Activated CD4-positive, alpha-beta T cell treated with anti-CD3 and anti-CD28 coated beads, Interleukin-2, amount 50 U/mL, for 1 hour (primary cell): ENCODE measurements at places on chromosomes 7 and 10.

GRCh38 chr7:108623220-108623619, 53.5 kb downstream of the DNAJB9 start:
- no peak for DNase-seq

DNA sequence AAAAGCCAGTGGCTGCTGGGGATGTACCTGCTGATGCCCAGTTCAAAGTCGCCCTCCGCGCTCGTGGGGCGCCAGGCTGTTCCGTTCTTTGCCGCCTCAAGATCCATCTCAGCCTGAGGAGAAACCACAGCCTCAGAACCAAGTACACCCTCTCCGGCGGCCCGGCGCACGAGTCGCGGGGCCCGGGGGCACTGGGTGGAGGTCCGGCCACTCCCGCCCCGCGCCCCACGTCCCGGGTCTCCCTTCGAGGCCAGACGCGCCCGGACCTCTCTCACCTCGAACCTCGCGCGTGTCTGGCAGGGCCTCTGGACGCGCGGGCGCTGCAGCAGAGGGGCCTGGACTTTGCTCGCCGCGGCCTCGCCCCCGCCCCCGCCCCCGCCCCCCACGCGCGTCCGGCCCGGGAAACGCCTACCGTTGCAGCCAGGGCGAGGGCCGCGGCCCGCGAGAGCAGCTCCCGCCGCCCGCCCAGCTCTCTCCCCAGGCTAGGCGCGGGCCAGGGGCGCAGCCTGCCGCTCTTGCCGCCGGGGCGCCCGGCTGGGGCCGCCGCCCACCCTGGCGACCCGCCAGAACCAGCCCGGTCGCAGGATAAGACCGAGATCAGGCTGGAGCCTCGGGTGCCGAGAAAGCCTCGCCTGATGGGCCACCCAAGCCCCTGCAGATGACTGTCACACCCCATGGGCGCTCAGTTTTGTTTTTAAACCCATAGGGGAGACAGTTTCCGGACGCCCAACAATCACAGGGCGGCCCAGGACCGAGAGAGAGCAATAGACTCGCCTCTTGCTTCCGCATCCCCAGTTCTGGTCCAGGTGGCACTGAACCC, at the start of gene ABCB4:
TSS of gene ABCB4 (minus strand) at position 322 of the 820 bp plus-strand sequence. CDS start at position 107, 215 bp downstream.
- DNase-seq, result no peak

- DNase-seq, result peak; percentile 72
Measured at GRCh38 chr10:33193057-33193700, 141.3 kb downstream of the NRP1 start.

GRCh38 chr10:114220281-114220680, 18.8 kb upstream of the VWA2 start:
- no peak for DNase-seq

DNA sequence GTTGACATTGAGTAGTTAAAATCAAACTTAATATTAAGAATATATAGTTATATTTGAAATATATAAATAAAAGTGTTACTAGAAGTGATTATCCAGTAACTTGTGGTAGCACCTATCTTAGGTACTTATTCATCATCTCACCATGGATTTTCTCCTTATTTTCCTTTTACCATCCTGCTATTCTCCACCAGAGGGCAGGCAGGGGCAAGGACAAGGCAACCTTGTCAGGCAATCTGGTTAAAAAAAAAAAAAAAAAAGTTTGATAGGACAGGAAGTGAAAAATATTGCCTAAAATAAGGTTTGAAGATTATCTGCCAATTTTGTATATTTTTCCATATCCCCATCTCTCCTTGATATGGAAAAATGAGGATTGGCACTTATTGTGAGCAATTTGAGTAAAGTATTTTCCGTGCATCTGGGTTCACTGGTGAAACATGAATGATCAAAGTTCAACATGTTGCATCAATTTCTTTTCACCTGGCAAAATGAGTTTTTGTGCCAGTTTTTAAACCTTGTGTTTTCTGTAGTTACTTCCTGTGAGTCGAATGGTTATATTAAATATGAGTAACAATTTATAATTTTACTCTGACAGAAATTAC, 256.7 kb downstream of the AGMO start:
- no peak for DNase-seq

DNA sequence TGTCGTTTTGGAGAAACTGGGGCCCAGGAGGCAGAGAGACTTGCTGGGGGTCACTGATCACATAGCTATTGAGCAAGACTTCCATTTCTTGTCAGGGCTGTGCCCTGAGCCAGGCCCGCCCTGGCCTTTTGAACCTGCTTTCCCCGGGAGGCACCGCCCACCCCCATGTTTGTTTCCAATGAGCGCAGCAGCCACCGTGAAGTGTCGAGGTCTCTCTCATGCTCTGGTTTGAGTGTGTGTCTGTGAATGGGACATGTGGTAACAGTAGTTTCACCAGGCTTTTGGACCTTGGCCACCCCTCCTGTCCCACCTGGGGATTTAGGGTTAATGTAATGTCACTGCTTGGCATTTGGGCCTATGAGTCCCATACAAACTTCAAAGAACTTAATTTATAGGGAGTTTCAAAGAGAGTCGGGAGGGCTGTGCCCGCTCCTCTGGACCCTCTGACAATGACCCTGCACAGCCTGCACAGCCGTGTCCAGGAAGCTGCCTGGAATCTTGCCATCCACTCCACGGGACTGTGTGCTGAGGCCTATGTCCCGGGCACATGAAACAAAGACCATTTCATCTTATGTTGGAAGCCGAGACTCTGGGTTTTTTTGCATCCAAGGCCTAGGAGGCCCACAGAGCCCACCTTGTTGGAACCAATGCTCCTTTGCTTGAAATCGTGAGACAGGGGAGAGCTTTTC, 6.3 kb downstream of the PRF1 start:
- DNase-seq, result no peak

- no peak for DNase-seq
Measured at GRCh38 chr7:151115836-151116418, 29.7 kb downstream of the AGAP3 start.

- DNase-seq, result no peak
Measured at GRCh38 chr10:12193193-12193592, 2.5 kb downstream of the NUDT5 start.

DNA sequence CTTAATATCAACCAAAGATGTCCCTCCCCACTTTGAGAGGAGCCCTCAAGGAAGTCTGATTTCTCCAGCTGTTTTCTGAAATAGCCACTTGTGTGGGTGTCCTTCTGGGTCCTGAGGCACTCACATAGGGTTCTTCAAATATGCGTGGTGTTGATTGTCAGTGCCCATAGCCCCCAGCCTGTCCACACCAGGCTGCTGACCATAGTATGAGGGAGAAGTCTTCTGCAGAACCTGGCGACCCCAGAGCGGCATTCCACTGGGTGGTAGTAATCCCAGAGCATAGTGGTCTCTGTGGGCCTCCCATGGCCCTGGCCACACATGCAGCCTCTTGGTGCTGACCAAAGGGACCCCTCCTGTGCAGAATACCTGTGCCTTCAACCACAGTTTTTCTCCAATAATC, 82.7 kb upstream of the MACROH2A2 start:
- no peak for DNase-seq

DNA sequence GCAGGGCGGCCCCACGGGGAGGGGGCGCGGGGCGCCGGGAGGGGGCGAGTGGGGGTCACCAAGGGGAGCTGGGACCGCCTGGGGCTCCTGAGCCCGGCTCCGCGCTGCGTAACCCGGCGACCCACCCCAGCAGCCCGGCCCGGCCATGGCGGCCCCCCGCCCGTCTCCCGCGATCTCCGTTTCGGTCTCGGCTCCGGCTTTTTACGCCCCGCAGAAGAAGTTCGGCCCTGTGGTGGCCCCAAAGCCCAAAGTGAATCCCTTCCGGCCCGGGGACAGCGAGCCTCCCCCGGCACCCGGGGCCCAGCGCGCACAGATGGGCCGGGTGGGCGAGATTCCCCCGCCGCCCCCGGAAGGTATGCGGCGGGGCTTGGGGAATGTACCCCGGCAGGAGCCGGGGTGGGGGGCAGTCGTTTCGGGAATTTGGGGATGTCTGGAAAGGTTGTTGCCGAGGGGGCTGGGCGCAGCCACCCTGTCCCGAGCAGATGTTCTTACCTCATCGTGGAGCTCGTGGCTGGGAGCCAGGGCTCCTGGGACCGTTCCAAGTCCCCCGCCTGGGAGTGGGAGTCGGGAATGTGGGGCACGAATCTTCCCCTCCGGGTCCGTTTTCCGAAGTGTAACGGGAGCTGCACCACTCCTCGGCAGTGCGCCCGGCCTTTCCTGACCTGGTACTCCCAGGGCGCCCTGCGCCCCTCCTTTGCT, 431 bp downstream of the ZYX start:
- no peak for DNase-seq

DNA sequence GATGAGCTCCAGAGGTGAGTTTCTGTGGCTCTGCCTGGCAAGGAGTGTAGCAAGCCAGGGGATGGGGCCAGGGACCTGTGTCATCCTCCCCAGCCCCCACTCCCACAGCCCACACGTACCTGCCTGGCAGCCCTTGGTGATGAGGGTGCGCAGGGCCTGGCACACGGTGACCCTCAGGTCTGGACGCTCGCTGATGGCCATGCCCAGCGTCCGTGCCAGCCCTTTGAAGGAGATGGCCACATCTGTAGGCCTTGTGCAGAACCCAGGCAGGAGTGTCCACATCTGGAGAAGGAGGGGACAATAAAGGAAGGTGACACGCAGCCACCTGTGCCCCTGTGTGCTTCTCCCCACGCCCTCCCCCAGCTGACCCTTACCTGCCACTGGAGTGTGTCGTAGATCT, 27.7 kb downstream of the RRP12 start:
- no peak for DNase-seq

DNA sequence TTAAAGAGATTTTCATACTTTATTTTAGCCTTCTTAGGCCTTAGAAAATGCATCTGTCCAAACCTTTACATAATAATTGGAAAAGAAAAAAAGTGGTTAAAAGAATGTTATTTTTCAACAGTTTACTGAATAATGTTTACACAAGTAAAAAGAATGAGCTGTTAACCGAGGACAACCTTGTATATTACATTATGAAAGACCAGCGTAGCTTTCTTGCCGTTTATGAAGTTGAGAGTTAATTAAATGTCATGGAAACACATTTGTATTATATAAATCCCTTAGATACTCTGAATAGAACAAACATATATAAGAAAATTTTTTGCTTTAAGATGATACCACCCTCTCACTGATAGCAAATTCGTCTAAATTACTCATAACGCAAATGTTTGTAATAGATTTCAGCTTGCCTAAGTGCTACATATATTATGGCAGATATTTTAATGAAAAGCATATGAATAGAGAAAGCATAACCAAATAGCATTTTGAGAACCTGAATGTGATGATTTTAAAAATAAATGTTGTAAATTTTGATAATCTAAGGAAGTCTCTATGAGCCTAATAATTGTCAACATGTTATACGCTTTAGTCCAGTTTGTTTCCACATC, 9.1 kb downstream of the CACNB2 start:
- no peak for DNase-seq

DNA sequence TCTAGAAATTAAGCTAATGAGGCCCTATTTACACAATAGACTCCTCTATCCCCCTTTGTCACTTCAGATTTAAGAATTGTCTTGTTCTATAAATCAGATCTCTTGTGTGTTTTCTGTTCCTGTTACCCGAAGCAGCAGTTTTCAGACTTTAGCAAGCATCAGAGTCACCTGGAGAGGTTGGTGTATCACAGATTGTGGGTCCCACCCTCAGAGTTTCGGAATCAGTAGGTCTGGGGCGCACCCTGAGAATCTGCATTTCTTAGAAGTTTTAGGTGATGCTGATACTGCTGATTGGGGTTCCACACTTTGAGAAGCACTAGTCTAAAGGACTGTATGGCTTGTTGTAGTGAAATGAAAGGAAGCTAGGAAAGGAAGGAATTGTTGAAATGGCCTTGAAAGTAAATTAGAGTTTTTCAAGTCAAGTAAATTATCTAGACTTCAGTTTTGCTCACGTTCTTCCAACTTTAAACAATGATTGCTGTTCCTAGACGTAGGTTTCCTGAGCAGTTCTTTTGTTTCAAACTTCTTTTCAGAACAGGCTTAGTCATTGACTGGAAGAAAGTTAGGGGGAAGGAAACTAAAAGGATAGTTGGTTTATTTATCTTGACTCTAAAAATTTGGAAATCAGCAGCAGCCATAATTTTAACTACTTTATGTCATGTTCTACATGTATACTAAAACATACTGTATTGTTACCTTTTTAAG, 15.7 kb downstream of the BPGM start:
- DNase-seq, result no peak

GRCh38 chr7:73727952-73728351, 8.5 kb upstream of the STX1A start:
- DNase-seq, result no peak

DNA sequence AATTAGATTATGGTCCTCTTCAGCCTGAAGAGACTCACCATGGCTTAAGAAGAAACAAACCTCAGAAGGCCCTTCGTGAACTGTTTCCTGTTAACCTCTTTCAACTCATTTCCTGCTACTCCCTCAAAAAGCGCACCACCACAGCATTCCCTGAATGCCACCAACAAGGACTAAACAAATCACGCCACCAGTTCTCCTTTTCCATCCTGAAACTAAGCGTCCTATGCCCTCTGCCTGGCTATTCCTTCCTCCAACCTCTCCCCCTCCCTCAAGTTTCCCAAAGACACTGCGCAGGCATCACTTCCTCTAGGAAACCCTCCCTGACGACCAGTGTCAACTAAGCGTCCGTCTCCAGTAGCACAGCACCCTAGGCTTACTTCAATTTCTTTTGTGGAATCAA, 12.0 kb downstream of the YWHAG start:
- no peak for DNase-seq

DNA sequence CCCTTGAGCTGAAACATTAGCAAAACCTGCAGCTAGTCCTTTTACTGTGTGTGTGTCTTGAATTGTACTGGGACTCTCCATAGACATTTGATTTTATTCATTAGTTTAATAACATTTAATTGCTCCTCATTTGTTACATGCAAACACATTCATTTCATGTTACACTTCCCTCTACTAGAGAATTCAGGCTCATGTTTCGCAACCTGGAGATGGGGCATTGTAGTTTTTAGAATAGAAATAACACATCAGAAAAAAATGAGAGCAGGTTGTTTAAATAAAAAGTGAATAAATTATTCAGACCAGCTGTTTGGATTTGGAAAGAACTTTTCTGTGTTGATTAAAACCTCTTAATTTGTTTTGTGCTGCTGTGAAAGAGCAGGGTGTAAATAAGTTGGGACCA, 243.9 kb downstream of the ETV1 start:
- DNase-seq, result no peak

- DNase-seq, result no peak
Measured at GRCh38 chr7:56287429-56288138, 171.4 kb upstream of the NUPR2 start.

- DNase-seq, result no peak
Measured at GRCh38 chr10:34715511-34716187, 99.4 kb downstream of the PARD3 start.

- no peak for DNase-seq
Measured at GRCh38 chr7:33711231-33712019, 193.9 kb upstream of the BMPER start.

- no peak for DNase-seq
Measured at GRCh38 chr10:89001024-89001728, 10.6 kb downstream of the FAS start.

- no peak for DNase-seq
Measured at GRCh38 chr10:63093227-63093626, 39.9 kb upstream of the NRBF2 start.

- no peak for DNase-seq
Measured at GRCh38 chr10:69642747-69643146, 12.7 kb downstream of the FAM241B start.
